ENCODE measurements at places on chromosomes 6 and 20.

DNA sequence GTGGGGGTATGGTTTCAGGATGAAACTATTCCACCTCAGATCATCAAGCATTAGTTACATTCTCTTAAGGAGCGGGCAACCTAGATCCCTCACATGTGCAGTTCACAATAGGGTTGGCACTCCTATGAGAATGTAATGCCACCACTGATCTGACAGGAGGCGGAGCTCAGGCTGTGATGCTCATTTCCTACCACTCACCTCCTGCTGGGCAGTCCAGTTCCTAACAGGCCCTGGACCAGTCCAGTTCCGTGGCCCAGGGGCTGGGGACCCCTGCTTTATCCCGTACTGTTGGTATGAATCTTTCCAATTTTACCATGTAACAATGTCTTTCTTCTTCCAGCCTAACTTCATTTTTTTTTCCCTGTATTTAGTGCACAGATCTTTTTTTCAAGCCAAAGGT lies 94.9 kb downstream of the OGFRL1 start:
- no peak for DNase-seq

DNA sequence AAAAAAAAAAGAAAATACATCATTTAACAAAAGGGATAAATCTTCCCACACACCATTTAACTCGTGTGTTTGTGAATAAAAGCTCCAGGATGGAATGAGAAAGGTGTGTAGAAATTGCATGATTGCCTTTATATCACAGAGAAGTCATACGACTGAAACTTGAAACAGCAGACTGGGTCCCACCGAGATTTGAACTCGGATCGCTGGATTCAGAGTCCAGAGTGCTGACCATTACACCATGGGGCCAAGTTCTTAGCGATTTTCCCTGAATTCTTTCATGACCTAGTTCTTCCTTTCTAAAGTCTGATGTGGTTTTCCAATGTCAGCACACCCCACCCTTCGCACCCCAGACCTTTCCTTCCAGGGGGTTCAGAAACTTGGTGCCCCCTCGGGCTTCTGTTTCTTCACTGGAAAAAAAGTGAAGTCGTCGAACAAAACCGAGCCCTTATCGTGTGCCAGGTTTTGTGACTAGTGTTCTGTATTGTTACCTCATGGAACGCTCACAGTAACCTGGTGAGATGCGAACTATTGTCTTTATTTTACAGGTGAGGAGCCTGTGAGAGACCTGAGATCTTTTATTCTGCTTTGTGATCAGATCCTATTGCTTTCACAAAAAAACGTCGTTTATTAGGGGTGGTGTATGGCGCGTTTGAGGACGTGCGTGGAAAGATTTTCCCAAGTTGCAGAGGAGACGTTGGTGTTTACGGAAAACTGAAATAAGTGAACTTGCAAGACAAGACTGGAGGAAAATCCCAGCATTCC lies 120.8 kb downstream of the OR2B2 start:
- DNase-seq: no peak

GRCh38 chr20:58595167-58595566 lies 55.9 kb upstream of the STX16 start:
- DNase-seq: no peak

DNA sequence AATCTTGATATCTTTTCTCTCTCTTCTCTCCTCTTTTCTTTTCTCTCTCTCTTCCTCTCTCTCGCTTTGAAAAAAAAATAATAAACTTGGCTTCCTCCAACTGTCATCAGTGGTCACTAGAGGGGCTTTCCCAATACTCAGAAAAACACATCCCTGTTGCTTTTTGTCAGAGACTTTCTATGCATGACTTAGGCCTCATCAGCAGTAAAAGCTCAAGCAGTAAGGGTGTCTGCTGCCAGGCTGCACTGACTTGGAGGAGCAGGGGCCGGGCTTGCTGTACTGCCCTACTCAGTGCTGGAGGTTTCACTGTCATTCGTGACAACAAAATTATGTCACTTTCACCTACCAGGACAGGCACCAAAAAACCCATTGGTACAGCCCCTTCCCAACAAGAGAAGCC lies 272.0 kb downstream of the ADGB start:
- DNase-seq: no peak

GRCh38 chr6:17101422-17102257 lies at the start of gene STMND1:
TSS of gene STMND1 (plus strand) at chr6:17102050. CDS start at chr6:17102258, 208 bp downstream.
- DNase-seq: no peak

DNA sequence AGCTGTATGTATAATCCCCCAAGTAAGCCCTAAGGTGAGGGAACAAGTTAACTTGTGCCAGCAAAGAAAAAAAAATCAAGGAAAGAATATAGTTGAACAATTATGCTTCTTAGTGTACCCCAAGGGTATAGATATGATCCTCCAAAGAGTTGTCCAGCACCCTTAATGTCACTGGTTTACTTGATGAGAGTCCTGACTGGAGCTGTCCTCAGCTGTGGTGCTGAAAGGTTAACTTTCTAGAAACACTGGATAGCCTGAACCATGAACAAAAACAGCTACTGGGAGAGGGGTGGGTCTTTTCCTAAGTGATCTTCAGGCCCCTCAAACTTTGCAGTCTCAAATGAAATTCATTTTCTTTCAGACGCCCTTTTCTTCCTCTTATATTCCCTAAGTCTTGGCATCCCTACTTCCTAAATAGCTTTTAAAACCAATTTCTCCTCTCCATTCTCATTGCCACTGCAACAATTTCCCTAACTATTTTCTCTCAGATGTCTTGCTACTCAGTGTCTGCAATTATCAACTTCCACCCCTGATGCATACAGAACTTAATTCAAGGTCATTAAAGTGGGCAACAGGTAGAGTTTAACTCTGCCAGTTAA lies 83.5 kb upstream of the PROKR2 start:
- no peak for DNase-seq

GRCh38 chr20:891058-891705 lies 25.0 kb downstream of the ANGPT4 start:
- no peak for DNase-seq

DNA sequence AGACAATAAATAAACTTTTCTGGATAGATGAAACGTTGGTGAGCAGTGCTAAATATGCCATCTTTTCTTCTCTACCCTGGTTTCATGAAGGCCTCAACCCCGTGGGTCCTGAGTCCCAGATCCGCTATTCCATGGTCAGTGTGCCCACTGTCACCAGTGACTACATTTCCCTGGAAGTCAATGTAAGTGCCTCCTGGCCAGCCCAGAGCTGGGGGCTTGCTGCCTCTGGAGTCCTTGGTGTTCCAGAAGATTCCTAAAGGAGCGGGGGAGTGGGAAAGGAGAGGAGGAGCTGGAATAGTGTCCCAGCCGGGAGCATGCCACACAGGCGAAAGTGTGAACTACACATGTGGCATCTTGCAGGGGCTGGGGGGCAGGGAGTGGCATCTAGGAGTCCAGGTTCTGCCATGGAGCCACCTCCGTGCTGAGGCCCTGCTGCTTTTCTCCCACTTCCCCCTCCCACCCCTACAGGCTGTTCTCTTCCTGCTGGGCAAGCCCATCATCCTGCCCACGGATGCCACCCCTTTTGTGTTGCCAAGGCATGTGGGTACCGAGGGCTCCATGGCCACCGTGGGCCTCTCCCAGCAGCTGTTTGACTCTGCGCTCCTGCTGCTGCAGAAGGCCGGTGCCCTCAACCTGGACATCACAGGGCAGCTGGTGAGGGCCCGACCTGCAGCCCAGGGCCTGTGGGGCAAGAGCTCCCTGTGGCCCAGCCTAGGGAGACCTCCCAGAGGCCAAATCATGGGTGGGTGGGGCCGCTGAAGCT lies 10.8 kb downstream of the BPIFB2 start:
- no peak for DNase-seq

GRCh38 chr6:109821428-109821827 lies 130.3 kb downstream of the FIG4 start:
- no peak for DNase-seq

DNA sequence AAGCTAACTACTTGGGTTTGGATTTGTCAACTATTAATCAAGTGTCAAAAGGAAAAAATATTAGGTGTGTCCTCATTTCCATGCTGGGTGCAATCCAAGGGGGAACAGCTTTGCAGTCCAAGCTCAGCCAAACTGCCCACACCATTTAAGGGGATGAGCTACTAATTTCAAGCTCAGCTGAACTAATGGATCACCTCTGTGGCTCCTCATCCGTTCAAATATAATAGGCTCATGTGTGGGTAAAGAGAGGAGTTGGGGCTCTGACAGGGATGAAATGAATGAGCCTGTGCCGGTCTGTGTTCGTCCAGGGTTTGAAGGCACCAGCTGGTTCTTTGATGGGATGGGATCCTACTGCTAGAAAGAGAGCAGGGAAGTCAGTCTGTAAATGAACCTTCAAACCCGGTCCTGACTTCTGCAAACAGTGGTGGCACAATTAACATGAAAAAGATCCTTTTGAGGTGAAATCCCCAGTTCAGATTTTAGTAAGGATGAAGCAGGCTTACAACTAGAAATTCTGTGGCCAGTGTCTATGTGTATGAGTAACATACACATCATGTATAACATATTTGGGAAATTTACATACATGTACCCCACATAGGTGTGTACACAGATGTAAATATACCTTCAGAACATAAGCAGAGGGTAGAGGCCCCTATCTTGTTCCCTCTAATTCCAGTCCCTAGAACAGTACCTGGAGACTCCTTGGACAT lies 41.9 kb downstream of the TTI1 start:
- no peak for DNase-seq

DNA sequence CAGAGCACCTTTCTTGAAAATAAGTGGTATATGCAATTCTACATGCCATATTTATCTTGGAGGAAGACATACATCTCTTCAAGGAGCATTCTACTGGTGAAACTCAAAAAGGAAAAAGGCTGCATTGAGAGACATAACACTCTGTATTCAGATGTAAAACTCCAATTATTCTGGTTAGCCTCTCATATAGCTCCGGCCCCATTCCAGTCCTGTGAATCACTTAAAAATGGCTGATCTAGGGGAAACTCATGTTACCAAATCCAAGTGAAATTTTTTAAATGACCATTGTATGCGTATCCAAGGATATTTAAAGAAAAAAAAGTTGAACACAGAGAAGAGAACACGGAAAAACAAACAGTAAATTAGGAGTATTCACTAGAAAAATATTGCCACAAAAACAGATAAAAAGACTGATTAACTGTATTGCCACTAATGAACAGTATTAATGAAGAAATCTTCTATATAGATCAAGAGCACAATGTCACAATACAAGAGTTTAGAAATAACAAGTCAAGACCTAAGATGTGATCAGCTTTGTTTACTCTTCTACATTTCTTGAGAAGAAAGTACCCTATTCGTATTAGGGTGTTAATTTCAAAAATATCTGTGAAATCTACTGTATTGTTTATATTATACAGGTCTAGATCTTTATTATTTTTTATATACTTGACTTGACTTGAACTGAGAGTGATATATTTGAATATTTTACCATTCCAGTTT lies 124.5 kb upstream of the GJE1 start:
- DNase-seq: no peak

DNA sequence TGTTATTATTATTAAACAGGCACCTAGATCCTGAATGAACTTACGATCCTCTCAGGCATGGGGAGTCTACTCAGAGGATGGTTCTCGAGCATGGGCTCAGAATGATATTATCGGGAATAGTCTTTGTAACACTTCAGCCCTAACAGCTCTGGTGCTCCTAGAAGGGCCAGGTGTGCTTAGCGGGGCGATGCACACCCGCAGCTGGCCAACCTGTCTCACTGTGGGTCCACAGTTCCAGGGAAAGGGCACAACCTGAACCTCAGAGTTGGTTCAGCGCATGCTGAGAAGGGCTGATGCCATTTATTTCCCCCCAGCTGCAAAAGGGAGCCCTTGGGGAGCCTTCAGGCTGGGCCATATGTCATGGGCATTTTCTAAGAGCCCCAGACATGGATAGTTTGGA lies 26.2 kb downstream of the RRAGD start:
- DNase-seq: no peak

DNA sequence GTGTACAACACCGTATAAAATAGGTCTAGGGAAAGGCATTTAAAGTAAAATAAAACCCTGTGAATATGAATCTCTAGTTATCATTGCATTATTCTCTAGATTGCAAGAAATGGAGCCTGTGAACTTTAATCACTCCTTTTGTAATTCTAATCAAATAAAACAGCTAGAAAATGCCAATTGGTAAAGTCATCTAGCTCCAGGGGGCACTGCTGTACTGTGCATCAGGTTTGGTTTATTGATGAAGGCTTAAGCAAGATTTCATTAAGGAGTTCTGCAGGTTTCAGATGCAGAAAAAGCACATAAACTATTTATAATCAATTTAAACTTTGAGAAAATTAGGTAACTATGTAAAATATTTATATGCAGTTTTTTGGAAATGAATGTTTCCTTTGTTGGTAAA lies 645.0 kb downstream of the PHF3 start:
- DNase-seq: no peak

DNA sequence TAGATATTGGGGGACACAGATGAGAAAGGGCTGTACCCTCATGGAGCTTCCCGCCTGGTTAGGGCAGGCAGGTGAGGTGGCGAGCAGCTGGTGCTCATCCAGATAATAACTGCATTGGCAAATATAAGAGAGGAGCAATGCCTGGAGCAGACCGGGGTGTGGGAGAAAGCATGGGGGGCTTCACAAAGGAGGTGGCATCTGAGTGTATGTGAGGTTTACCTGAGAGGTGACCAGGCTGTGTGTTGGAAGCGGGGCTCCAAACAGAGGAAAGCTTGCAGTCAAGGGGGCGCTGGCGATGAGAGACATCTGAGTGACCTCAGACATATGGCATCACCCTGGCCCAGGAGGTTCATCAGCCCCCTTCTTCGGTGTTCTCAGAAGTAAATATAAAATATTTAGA lies 72.1 kb upstream of the PMEPA1 start:
- DNase-seq: no peak

- DNase-seq: no peak
Measured at GRCh38 chr20:10984913-10985312, 311.1 kb upstream of the JAG1 start.

DNA sequence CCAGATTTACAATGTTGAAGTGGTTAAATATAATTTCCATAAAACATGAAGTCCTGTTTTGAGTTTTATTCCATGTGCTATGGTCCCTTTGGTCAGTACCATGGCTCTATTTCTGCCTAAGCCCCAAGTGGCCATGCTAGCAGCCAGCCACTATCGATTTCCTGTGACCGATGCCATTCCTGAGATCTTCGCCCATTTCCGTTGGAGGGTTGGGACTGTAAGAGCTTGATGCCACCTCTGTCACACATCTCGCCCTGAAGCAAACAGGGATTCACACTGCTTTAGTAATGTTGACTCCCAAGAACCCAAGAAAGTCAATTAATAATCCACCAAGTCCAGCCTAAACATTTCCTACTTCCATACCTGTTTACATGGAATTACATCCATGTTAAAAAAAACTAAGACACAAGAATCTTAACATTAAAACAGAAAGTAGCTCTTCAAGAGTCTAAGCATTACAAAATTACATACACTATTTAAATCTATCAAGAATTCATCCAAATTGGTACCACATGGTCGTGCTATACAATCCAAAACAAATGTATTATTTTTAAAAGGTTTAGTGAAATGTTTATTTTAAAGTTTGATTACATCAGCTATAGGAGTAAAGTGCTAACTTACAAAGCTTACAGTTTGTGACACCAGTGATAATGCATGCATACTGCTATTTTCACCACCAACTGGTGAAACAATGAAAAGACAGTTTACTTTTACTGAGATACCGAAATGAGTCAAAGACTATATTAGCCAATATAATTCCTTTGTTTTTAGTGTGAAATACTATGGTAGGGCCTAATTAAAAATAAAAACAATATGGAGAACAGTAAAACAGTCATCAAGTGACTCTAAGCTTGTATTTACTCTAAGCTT lies 2.5 kb downstream of the RBM39 start:
- no peak for DNase-seq

- DNase-seq: no peak
Measured at GRCh38 chr6:167947716-167948115, 49.8 kb upstream of the KIF25 start.

GRCh38 chr20:38177201-38177600 lies 12.1 kb upstream of the TGM2 start:
- DNase-seq: no peak

- no peak for DNase-seq
Measured at GRCh38 chr20:19981031-19981451, 36.1 kb upstream of the NAA20 start.
